ENCODE measurements at places on chromosomes 2 and 18.

DNA sequence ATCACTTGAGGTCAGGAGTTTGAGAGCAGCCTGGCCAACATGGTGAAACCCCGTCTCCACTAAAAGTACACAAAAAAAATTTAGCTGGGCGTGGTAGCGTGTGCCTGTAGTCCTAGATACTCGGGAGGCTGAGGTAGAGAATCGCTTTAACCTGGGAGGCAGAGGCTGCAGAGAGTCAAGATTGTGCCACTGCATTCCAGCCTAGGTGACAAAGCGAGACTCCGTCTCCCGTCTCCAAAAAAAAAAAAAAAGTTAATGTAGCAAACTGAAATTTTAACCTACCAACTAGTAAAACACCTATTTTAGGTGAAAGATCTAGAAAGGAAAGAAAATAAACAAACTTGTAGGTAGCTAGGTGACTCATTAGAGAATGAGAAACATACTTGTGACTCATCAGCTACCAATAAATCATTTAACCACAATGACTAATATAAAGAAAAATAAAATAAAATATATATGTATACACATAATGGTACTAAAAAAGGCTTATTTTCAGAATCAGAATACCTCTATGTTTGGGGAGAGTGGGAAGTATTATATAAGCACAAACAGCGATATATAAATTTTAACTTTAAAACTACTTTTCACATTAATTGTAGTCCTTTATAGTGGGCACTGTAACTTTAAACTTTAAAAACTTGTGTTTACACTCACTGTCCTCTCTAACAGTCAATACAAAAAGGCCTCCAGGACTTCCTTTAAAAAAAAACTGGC is 36.6 kb downstream of the DARS1 start:
- no peak for DNase-seq

- DNase-seq = no peak
Measured at GRCh38 chr2:175431101-175431946, 249.8 kb upstream of the ATP5MC3 start.

DNA sequence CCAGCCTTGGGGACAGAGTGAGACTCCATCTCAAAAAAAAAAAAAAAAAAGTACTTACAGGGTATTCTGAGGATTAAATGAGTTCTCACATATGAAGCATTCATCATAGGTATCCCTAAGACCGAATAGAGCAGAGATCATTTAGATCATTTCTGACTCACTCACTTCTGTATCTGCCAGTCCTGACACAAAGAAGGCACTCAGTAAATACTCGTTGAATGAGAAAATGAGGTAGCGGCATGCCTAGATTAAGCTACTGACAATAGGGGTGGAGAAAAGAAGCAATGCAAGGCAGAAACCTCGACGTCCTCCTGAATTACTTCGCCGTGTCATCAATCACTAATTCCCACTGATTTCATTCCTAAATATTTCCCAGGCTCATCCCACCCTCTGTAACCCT is 103.8 kb downstream of the GREB1L start:
- no peak for DNase-seq

DNA sequence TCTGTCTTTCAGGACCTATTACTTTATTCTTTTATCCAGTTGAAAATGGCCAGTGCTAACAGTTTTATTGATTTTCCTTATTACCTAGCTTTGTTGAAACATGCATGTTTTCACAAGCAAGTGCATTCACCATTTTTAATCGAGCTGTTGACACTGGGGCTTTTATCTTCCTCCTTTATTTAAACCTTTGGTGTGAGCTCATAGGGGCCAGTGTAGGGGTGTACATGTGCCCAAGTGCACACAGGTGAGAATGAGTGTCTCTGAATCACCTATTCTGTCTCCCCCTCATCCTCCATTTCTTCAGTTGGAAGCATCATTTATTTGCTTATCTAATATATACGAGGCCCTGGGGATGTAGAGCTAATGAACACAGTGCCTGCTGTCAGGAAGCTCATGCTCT is 199.1 kb downstream of the PRKCE start:
- DNase-seq = no peak

- no peak for DNase-seq
Measured at GRCh38 chr18:10074110-10074509, 160.3 kb downstream of the VAPA start.

DNA sequence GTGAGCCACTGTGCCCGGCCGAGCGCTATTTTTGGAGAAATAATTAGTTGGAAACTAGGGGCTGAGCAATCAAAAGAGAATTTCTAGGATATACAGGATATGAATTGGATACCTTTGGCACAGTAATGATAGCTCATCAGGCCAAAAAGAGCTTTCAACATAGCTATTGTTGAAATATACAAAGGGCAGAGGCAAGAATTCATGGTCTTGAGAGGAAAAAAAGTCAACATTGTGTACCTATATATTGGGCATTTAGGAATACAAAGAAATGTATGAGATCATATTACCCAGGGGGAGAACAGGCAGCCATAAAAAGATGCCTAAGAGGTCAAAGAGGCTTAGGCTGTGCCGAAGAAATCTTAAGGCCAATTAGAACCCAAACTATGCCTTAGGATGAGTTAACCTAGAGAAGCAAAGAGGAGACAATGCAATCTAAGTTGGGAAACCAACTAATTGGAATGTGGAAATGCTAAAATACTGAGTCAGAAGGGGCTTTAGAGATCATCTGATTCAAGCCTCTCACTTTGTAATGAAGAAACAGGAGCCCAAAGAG is 99.0 kb downstream of the RBBP8 start:
- no peak for DNase-seq

DNA sequence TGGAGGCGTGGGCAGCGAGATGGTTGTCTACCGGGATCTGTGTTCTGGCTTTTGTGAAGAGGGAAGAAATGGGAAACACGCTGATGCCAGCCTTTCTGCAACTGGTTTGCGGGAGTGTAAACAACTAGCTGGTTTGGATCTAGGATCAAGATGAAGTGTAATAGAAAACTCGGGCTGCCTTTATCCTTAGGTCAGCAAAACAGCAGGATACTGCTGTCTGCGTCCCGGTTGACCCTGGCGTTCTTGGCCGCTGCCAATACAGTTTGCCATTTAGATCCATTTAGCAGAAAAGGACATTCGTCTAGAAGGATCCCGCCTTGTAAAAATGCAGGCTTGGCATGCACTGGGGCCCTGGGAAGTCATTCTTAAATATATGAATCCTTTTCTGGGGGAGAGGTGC is 42.0 kb downstream of the RAB31 start:
- no peak for DNase-seq

GRCh38 chr2:196284144-196284844 is 112.9 kb upstream of the STK17B start:
- no peak for DNase-seq

GRCh38 chr2:205401511-205401910 is 280.8 kb upstream of the NRP2 start:
- no peak for DNase-seq

GRCh38 chr2:196260546-196260945 is 89.2 kb upstream of the STK17B start:
- no peak for DNase-seq

- DNase-seq = no peak
Measured at GRCh38 chr2:176117162-176117822, 714 bp downstream of the HOXD10 start.

DNA sequence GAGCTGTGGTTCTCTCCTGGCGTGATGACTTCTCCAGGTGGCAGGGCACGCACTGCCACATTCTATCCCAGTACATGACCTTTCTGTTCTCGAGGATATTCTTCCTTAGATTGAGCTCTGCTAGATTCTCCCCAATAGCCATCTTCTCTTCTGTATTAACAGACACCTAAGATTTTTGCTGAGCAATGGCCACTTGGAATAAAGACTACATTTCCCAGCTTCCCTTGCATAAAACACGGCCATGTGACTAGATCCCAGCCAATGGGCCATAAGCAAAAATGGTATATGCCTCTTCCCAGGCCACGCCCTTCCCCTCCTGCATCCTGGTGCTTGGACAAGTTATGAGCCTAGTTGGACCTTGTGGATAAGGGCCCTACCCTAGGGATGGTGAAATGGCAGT is 82.1 kb downstream of the EIF2AK3 start:
- DNase-seq = no peak

GRCh38 chr2:174844295-174844708 is 80.0 kb upstream of the CHRNA1 start:
- no peak for DNase-seq

DNA sequence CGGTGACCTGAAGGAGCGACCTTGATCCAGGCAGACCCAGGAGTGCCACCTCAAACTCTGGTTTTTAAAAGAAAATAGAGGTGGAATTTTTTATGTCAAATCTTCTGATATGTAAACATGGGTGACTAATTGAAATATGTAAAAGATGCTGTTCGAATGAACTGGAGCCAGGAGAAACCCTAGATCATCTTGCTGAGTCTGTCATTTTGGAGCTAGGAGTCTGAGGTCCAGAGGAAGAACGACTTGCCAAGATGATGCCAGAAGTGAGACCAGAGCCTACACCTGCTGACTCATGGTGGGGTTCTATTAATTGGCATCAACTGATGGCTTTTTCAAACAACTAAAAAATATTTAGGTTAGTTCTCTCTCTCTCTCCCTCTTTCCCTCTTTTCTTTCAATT is 74.1 kb downstream of the ACAA2 start:
- no peak for DNase-seq

GRCh38 chr18:6886797-6887330 is 157.3 kb downstream of the ARHGAP28 start:
- DNase-seq = no peak

DNA sequence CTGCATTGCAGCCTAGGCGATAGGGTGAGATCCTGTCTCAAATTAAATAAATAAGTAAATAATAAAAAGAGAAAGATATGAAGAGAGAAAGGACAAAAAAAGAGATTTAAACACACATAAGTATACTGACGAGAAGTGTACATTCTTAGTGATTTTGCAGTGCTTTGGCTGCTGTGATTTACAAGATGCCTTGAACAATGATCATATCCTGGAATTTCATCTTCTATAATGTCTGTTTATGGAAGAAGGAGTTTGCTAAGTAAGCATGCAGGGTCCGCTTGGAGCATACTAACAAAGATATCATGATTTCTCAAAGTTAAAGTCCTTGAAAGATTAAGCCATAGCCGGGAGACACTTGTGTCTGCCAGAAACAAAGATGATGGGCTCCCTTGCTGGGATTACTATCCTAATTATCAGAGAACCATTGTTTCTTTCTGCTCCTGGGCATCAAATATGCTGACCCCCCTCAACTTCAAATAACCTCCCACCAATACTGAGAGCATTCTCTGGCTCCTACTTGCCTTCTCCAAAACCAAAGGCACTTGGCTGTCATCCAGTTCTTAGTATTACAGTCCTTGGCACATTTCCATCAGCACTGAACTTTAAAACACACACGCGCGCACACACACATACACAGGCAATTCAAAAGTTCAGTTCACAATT is 47.5 kb upstream of the STAM2 start:
- peak; percentile 31 for DNase-seq

GRCh38 chr18:55376387-55376786 is 211.6 kb downstream of the TCF4 start:
- no peak for DNase-seq

DNA sequence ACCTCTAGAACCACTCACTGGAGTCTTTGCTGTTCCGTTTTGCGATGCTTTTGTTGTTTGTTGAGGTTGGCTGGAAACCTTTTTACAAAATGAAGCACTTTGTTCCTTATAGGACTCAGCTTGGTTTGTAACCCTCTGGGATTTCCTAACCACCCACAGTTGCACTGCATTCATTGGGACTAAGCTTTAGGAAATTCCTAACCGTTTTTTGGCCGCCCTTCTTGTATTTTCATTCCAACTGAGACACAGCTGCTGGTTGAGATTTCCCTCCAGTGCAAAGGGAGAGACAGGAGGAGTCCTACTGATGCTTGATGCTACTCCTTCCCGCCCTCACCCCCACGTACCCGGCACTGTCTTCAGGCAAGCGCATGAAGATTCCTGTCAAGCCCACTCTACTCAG is 6.1 kb upstream of the DIPK1C start:
- no peak for DNase-seq

DNA sequence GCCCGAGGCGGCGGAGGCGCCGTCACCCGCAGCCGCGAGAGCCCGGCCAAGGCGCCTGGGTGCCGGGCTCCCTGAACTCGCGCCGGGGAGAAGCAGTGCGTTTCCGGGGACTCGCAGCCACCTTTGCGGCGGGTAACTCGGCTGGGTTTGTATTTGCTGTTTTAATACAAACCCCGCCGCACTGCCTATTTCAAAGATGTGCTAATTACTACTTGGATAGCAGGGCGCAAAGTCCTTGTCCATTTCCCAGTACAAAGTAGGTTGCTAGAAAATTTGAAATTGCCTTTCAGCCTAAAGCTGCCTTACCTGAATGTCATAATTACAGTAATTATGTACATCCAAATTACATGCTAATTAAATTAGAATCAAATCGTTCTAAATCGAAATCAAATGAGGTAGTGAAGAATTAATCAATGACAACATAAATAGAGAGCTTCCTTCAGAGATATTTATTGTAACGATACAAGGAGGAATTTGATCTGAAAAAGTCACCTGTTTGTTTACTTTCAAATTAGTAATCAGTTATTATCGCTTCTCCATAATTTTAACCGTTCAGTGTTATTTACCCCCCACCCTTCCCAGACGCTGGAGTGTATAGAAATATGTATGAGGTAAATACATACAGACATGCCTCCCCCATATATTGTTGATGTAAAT is 8.1 kb downstream of the SP9 start:
- DNase-seq = no peak

DNA sequence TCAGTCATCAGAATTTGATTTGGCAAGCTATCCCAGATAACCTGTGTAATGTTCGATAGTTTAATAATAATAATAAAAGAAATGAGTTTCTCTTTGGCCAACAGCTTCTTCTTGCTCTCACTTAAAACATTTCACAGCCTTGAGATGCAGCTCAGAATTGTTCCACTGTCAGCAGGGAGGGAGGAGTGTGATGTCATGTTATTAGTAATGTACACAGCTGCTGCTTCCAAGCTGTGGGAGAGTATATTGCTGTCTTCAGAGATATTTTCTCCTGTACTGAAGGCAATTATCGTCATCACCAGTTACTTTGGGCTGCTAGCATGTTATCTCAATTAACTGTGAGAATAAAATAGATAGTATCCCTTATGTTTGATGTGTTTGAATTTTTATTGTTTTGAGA is 146.9 kb upstream of the MAP3K20 start:
- DNase-seq = no peak

- peak; percentile 15 for DNase-seq
Measured at GRCh38 chr2:131148426-131148825, 43.3 kb downstream of the PLEKHB2 start.

- DNase-seq = no peak
Measured at GRCh38 chr2:38718601-38719000, 32.6 kb downstream of the SRSF7 start.

GRCh38 chr2:230642966-230643365 is 69.7 kb upstream of the CAB39 start:
- no peak for DNase-seq

GRCh38 chr18:23178201-23178600 is 42.9 kb downstream of the CABLES1 start:
- DNase-seq = no peak

GRCh38 chr2:138267902-138268254 is 233.7 kb upstream of the SPOPL start:
- DNase-seq = no peak

GRCh38 chr2:225534697-225535096 is 135.2 kb downstream of the NYAP2 start:
- no peak for DNase-seq

- DNase-seq = peak; percentile 80
Measured at GRCh38 chr18:42052122-42052708, 97.2 kb downstream of the PIK3C3 start.

- no peak for DNase-seq
Measured at GRCh38 chr2:47160660-47161059, 5.6 kb upstream of the STPG4 start.
